ENCODE measurements at places on chromosomes 13 and 19.

GRCh38 chr13:30957258-30957943, 24.9 kb downstream of the TEX26 start:
- DNase-seq: no peak

GRCh38 chr19:52724701-52725514, 9.9 kb downstream of the ZNF611 start:
- no peak for DNase-seq

GRCh38 chr19:44747739-44748425, 626 bp upstream of the BCL3 start:
- DNase-seq: peak; percentile 43

GRCh38 chr19:14361824-14362223, 19.4 kb upstream of the ADGRE5 start:
- DNase-seq: peak; percentile 51

- no peak for DNase-seq
These were observed 5.3 kb downstream of the IL4I1 start for GRCh38 chr19:49891393-49891792.

GRCh38 chr19:33771384-33772101, 25.1 kb upstream of the KCTD15 start:
- peak; percentile 80 for DNase-seq

DNA sequence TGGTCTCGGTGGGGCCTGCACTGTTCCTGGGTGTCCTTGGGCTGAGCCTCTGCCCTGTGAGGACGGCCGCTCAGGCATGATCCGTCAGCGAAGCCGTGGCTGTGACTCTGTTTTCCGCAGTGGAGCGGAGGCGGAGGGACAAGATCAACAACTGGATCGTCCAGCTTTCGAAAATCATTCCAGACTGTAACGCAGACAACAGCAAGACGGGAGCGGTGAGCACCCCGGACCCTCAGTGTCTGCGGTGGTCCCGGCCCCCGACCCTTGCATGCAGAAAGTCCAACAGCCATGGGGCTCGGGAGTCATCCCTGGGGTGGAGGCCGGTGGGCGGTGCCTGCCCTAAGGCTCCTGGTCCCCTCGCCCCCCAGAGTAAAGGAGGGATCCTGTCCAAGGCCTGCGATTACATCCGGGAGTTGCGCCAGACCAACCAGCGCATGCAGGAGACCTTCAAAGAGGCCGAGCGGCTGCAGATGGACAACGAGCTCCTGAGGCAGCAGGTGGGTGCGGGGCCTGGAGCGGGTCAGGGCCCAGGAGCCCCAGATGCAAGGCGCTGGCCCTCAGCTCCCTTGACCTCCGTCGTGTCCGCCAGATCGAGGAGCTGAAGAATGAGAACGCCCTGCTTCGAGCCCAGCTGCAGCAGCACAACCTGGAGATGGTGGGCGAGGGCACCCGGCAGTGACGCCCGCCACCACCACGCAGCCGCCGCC, 3.6 kb upstream of the HAMP start:
- no peak for DNase-seq

GRCh38 chr13:59566561-59566960, 597.2 kb downstream of the DIAPH3 start:
- DNase-seq: no peak

GRCh38 chr19:7470540-7471305, 18.1 kb downstream of the PEX11G start:
- DNase-seq: no peak

GRCh38 chr19:28701491-28701890, 511.5 kb downstream of the UQCRFS1 start:
- no peak for DNase-seq

DNA sequence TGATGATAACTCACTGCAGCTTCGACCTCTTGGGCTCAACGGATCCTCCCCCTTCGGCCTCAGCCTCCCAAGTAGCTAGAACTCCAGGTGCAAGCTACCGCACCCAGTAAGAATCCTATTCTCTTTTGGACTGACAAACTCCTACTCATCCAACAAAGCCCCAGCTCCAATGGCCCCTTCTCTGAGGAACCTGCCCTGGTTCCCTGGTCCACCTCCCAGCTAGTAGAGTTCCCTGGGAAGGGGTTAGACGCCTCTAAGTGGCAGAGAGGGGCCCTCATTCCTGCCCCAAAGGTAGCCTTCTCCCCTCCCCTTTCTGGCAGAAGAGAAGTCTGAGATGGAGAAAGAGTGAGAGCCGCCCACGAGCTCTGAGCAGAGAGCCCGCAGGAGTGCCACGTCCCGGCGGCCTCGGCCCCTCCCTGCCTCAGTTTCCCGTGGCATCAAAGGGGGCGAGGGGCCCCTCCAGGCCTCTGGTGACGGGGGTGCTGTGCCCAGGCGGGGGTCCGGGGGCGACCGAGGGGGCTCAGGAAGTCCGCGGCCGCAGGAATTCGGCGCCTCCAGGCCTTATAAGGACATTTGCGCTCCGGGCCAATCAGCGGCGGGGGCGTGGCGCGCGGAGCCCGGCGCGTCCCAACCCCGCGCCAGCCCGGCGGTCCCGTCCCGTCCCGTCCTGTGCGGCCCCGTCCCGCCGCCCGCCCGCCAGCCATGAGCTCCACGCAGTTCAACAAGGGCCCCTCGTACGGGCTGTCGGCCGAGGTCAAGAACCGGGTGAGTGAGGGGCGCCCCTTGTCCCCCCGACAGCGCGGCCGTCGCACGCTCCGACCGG, at the start of gene CNN2:
Gene CNN2 (plus strand): TSS at position 649 of the 823 bp plus-strand sequence. CDS start 54 bp downstream, at position 703.
- peak; percentile 79 for DNase-seq

GRCh38 chr19:49592486-49593232, 1.7 kb downstream of the PRR12 start:
- DNase-seq: peak; percentile 22

- no peak for DNase-seq
These were observed 14.0 kb downstream of the CD70 start for GRCh38 chr19:6576869-6577475.

DNA sequence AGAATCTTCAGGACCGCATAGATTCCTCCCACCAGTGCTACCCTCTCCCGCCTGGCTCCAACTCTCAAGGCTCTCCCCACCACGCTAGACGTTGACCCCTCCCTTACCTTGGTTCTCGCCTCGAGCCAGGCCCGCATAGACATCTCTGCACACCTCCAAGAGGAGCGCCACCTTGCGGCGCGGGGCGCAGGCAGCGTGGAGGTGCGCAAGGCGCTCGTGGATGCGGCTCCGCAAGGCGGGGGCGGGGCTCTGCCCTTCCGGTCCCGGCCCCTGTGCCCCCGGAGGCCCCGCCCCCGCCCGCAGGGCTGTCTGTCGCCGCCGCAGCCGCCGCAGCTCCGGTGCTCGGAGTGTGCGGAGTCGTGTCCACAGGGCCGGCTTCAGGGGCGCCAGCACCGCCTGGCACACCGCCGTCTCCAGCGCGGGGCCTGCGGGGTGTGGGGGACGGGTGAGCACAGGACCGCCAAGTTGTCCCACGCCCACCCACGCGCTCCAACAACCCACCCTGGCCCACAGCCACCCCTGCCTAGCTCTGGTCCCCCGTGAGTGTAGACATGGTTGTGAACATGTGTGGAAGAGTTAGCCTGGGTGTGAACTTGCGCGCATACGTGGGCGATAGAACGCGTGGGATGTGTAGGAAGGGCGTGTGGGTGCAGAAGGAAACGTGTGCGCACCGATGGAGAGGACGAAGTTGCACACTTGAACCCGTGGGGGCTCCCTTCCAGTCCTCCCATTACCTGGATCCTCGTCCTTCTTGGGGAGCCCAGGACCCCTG, 8.1 kb downstream of the RINL start:
- DNase-seq: peak; percentile 97

GRCh38 chr13:99662678-99663077, 161.4 kb downstream of the TM9SF2 start:
- no peak for DNase-seq

DNA sequence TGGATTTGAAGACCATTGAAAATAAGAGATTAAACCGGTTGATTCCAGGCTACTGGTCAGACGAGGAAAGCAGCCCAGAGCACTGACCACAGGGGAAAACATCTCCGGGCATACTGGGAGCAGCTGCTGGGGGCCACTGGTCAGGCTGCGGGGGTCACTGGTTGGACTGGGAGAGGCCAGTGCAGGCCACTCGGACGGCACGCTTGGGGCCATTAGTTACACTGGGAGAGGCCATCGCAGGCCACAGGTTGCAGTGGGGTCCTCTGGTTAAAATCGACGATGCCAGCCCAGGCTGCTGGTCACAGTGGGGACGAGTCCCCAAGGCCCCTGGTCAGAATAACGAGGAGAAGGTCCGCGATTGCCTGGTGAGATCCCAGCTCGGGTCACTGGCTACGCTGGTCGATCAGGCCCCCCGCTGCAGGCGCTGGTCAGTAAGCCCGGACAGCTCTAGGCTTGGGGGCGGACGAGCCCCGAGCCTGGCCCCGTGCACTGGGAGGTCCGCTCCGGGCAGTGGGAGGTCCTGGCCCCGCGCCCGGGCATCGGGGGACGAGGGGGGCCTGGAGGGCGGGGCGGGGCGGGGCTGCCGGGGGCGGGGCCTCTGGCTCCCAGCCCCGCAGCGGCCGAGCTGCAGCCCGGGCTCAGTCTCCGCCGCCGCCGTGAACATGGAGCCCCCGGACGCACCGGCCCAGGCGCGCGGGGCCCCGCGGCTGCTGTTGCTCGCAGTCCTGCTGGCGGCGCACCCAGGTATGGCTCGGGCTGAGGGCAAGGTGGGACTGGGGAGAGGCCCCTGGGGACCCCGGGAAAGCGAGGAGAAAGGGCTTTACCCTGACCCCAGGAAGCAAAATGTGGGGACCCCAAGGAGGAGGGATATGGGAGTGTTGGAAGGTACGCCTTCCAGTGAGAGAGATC, at the start of gene BCAM:
Gene BCAM (plus strand): TSS at position 641 of the 909 bp plus-strand sequence. CDS start 22 bp downstream, at position 663.
- no peak for DNase-seq

- no peak for DNase-seq
These were observed 253.8 kb downstream of the DACH1 start for GRCh38 chr13:71613066-71613745.
